Ecto neural progenitor cell (in vitro differentiated cells): ENCODE measurements at places on chromosomes 5 and 9.

- DNase-seq, result no peak
These were observed 193.0 kb upstream of the C9orf72 start for GRCh38 chr9:27766073-27766835.

- DNase-seq, result no peak
These were observed 21.4 kb downstream of the PTPN3 start for GRCh38 chr9:109476642-109477257.

DNA sequence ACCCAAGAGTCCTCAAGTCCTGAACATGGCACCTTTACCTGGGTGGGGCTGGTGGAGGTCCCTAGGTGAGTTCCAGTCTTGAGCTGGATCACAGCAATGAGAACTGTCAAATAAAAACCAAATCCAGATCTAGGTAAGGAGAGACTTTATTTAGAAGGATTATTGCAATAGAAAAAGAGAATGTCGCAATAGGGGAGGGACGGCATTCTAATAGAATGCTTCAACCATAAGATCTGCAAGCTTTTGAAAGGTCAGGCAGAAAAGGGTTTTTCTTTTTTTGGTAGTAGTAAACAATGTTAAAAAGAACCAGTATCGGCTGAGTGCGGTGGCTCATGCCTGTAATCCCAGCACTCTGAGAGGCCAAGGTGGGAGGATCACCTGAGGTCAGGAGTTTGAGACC lies 5.2 kb upstream of the GCNT1 start:
- no peak for DNase-seq

DNA sequence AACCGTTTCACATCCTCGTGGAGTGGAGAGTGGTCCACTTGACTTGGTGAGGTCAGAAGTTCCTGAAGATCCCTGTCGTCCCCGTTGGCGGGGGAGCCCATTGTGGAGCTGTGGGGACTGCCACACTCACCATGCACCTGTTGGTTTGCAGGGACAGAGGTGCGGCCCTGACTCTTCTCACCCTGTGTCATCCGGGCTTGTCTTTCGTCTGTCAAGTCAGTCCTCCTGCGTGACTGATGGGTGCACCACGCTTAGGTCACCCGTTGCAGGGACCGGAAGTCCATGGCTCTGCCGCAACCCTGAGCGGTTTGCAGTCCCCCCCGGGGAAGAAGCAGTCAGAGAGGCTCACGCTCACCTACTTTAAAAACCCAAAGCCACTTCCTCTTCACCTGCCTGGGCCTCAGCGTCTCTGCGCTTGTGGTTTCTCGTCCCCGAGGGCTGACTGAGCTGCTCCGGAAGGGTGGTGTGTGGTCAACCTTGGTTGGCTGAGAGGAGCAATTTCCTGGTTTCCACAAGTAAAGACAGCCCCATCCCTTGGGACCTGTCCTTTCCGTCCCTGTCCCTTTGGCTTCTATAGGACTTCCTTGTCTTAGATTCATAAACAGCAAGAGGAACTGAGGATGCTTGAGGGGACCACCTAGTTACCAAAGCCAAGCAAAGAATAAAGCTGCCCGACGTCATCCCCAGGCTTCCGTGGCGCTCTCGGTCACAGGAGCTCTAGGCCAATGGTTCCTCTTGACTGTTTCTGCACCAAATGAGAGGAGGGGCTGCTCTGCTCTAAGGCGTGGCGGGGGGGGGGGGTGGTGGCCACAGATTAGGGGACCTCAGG lies 53.2 kb downstream of the USP20 start:
- no peak for DNase-seq

GRCh38 chr9:90423661-90424193 lies 218.9 kb downstream of the DIRAS2 start:
- DNase-seq, result no peak

GRCh38 chr9:110148384-110148783 lies 59.6 kb downstream of the C9orf152 start:
- DNase-seq, result no peak

- DNase-seq, result no peak
These were observed 159.5 kb upstream of the GRAMD2B start for GRCh38 chr5:126263591-126264184.

DNA sequence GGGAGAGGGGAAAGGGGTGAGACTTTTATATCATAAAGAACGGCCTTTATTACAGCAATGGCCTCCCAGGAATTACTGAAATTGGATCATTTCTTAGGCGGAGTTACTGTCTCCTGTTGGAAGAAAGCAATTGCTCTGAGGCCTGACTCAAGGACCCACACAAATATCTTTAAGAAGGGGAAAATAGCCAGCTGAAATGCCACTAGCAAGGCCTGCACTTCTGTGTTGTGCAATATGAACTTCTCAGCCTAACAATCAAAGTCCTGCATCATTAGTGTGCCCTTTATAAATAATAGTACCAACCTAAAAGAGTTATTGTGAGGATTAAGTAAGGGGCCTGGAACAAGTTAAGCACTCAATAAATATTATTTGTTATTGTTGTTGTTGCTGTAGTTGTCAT lies 30.1 kb upstream of the TRIM32 start:
- DNase-seq, result no peak

DNA sequence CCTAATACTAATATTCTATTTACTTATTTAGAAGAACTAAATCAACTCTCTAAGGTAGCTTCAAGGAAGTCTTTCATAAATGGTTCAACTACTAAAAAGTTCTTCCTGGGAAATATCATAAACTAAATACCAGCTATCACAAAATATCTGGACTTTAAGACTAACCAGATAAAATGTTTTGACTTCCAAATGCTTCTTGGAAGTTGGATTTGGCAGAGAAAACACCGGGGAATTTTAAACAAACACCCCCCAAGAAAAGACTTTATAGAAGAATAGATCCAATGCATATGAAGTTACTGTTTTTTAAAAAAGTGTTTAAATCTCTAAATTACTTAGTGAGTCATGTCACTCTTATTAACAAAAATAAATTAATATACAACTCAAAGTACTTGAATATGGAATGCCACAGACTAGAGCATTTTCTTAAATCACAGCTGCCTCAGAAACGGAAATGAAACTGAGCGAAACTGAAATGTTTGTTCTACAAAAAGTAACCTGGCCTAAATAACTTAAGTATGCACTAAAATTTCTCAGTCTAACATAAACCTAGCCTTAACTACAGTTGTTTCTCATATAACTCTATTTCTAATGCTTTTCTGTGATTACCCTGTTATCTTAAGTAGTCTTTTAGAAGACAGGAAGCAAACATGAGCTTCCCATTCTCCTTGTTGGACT lies 6.8 kb downstream of the ABCA1 start:
- no peak for DNase-seq

DNA sequence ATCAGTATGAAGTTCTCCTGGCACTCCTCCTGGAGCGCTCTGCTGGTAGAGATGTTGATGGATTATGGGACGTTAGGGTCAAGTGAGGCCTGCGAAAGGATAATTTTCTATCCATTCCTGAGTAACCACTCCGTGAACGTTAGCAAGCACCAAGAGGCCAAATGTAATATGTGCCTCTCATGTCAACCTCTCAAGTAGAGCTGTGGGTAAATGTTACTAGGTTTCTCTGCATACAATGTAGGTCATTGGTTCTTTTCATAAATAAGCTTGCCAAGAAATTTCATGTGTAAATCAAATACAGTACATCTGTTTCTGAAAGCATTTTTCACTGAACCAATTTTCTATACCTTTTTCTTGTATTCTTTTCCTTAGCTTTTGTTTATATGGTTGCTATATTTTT lies 126.3 kb downstream of the KDM4C start:
- no peak for DNase-seq

GRCh38 chr9:83419961-83420360 lies 118.2 kb downstream of the FRMD3 start:
- DNase-seq, result no peak

GRCh38 chr5:3596857-3597166 lies 1.2 kb downstream of the IRX1 start:
- DNase-seq, result no peak

- DNase-seq, result no peak
These were observed 10.8 kb downstream of the ZNF618 start for GRCh38 chr9:113886933-113887332.

DNA sequence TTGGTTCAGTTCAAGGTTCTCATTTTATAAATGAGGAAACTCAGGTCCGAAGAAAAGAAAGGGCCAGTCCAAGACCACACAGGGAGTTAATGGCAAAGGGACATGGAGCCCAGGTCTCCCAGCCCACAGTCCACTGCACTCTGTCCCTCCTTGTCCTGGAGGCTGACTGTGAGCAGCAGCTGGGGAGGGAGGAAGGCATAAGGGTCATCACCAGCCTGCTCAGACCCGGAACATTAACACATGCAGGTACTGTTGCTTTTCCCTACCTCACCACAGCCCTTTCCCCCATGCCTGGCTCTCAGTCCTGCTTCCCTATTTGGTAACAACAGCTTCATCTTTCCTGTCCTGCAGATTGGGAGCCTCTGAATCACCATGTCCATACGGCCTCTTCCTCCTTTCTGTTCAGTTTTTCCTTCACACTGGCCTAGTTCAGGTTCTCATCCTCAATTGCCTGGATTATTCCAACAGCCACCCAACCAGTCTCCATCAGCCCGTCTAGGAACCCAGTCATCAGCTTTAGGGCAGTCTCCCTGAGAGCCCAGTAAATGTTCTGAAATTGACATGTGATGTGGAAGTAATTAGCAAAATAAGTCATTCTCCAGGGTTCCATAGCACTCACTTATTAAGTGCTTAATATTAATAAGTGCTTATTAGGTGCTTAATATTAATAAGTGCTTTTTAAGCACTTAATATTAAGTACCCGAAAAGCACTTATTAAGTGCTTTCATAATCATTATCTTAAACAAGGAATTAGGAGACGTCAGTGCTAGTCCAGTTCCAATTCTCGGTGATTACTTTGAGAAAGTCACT lies 4.3 kb downstream of the GPX3 start:
- DNase-seq, result no peak

DNA sequence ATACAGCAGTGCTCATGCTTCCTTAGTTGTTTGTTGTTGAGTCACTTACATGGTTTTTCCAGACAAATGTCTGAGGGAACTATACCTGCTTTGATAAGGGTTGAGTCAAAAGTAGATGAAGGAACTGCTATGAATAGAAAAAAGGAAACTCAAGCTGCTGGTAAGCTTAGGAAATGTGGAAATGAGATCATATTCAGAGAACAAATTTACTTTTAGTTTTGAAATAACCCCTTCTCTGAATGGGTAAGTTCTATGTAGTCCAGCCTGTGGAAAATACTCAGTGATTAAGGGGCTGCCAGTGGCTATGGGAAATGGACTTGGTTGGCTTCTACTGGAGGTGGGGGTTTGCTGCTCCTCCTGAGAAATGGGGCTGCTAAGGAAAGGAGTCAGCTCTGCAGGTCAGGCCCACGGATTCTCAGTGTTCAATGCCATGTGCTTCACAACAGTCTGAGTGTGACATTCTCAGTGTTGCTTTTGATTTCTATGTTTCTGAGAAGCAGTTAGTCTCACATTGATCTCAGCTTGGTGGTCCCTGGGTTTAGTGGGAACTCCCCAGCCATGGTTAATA lies 47.7 kb upstream of the GLRX start:
- DNase-seq, result no peak

GRCh38 chr5:15787681-15788080 lies 287.7 kb downstream of the FBXL7 start:
- DNase-seq, result no peak

GRCh38 chr9:2229109-2229721 lies 214.1 kb downstream of the SMARCA2 start:
- no peak for DNase-seq

GRCh38 chr9:125436613-125437443 lies 175.2 kb downstream of the GAPVD1 start:
- DNase-seq, result peak; percentile 39

DNA sequence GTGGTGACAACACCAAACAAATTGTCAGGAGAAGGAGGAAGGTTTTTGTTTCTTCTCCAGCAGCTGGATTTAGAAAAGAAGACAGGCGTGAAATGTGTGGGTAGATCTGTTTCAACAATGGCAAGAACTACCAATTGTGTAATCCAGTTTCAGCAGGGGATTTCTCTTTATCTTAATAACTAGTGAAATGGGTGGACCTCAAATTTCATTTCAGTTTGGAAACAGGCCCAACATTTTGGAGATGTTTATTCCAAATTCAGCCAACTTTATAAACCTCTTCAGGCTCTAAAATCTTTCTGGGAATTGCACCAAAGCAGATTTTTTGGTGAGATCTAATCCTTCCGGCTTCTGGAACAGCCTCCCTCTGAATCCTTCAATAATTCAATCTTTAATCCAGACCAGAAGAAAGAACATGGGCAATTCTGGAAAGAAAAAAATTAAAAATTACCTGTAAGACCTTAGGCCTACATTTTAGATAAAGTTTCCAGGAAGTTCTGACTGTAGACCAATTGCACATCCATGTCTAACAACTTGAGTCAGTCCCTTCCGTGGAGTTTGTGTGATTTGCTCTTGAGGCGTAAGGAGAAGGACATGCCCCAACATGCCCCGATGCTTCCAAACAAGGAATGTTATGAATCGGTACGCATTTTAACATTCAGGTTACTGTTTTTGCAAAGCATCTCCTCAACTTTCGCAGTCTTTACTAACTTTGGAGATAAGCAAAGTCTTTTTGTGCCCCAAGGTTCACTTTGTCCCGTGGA lies 423.6 kb downstream of the IRX1 start:
- no peak for DNase-seq

DNA sequence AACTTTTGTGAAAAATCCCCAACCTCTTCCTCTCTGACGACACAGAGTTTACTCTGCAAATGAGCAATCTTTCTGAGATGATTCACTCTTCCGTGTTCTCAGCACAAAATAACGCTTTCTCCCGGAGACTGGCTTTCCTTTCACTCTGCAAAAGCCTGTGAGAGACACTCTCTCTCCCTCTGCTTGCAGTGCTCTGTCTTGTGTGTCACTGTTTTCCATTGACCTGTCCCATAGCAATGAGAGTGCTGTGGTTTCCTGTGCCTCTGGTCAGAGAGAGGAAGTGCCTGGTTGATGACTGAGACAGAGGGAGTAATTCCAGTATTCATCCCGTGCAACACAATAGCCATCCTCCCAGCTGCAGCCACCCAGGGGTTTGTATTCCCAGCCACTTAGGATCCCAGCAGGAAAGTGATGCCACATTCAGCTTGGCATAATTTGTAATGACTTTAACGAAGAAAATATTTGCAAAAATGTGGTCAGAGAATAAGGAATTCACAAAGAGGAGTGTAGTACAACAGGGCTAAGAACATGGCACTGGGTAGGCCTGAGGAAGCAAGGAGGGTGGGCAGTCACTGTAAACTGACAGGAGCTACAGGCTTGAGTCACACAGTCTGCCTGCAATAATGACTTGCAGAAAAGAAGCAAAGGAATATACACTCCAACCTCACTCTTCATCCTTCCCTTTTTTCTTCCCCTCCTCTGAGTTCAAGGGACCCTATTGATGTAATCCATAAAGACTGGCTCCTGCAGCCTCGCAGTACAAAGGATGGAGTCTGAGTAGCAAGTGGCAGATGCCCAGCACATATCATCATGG lies 463.5 kb upstream of the RGMB start:
- no peak for DNase-seq

DNA sequence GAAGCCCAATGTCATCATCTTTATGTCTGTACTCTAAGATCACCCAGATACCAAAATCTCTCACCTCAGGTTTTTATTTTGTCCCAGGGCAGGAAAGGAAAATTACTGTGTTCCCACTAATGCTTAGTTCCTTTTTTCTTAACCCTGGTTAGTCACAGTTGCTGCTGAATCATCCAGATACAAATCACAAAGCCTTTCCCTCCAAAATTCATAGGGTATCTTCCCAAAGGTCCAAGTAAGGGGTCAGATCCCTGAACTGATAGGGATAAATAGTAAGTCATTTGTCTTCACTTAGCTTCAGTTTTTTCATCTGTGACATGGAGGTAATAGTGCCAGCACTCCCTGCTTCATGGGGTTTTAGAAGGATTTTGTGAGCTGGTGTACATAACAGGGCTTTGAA lies 2.2 kb downstream of the PLCXD3 start:
- DNase-seq, result no peak

- DNase-seq, result peak; percentile 70
These were observed 808 bp downstream of the SPOCK1 start for GRCh38 chr5:137498301-137498735.
